HEK293T (cell line): ENCODE measurements at places on chromosomes 7 and 10.

GRCh38 chr10:1607466-1607865, 129.9 kb downstream of the ADARB2 start:
- DNase-seq = no peak

- DNase-seq = no peak
These were observed 481.5 kb upstream of the AKR1E2 start for GRCh38 chr10:4344492-4344994.

- peak; percentile 63 for DNase-seq
These were observed 162.6 kb upstream of the AKR1E2 start for GRCh38 chr10:4663162-4663992.

DNA sequence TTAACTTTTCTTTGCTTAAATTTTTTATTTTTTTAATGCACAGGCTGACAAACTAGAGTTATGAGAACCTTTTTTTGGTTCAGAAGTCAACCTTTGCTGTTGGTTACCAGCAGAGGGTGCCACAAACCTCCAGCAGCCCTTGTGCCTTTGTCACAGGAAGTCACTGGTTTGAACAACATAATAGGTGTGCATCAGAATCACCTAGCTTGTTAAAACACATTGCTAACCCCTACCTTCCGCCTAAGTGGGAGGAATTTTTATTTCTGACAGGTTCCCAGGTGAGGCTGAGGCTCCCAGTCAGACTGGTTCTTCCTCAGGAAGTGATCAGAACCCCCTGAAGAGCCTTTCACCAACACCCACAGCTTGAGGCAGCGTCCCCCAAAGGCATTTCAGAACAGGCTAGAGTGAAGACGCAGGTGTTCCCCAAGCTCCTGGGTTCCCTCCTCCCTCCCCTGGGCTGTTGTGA, 22.6 kb upstream of the VDAC2 start:
- DNase-seq = peak; percentile 69
